ENCODE measurements at places on chromosomes 13 and 19. TPM values are rescaled to one million over a fixed set of nuclear protein-coding genes. Genes with fewer than 3 reads are reported as not detected.

The GFY gene
- total RNA-seq = not detected

The B3GNT3 gene
- total RNA-seq = 9.1 TPM

The ZNF223 gene
- total RNA-seq = 4.8 TPM

The COX6B1 gene
- total RNA-seq = 102 TPM

The SYCN gene
- not detected for total RNA-seq

The ZIC2 gene
- total RNA-seq = not detected

The FLT1 gene
- total RNA-seq = not detected

The BRSK1 gene
- 0.34 TPM for total RNA-seq

The ZNF135 gene
- 1.7 TPM for total RNA-seq

The ZNF471 gene
- total RNA-seq = 1.7 TPM

The YIF1B gene
- total RNA-seq = 35.7 TPM

The PSG7 gene
- total RNA-seq = not detected

The ACP7 gene
- total RNA-seq = 1.1 TPM

The SRRM5 gene
- 0.07 TPM for total RNA-seq

The FREM2 gene
- 0.07 TPM for total RNA-seq

The LILRB4 gene
- not detected for total RNA-seq

The APOC4 gene
- not detected for total RNA-seq

The IL4I1 gene
- 0.34 TPM for total RNA-seq

The ZNF442 gene
- 4.3 TPM for total RNA-seq

The MYCBP2 gene
- 68.4 TPM for total RNA-seq

Data from nasal cavity respiratory epithelium epithelial cell of viscerocranial mucosa (primary cell).